ENCODE measurements at places on chromosomes 4 and X. TPM values are rescaled to one million over a fixed set of nuclear protein-coding genes. Genes with fewer than 3 reads are reported as not detected.
A peak's percentile ranks its signal among the peaks of the same experiment; 100 is the strongest.

DNA sequence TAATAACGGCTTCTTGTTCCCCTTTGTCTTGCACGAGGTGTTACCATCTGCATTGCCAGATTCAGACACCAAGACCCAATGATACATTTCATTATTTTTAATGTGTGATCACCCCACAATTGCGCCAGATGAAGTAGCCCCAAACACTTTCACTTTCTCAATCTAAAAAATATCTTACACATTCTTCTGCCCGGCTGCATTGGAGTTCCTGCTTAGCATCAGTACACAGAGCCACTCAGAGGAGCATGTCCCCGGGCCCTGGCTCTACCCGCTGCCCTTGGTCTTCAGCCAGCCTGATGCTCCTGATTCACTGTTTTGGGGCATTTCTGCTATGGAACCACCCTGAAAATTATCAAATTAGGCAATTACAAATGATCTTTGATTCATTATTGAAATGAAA is 66.0 kb upstream of the TENM3 start:
- DNase-seq, result no peak

- DNase-seq, result no peak
Measured at GRCh38 chr4:14679906-14680305, 322.4 kb upstream of the CPEB2 start.

DNA sequence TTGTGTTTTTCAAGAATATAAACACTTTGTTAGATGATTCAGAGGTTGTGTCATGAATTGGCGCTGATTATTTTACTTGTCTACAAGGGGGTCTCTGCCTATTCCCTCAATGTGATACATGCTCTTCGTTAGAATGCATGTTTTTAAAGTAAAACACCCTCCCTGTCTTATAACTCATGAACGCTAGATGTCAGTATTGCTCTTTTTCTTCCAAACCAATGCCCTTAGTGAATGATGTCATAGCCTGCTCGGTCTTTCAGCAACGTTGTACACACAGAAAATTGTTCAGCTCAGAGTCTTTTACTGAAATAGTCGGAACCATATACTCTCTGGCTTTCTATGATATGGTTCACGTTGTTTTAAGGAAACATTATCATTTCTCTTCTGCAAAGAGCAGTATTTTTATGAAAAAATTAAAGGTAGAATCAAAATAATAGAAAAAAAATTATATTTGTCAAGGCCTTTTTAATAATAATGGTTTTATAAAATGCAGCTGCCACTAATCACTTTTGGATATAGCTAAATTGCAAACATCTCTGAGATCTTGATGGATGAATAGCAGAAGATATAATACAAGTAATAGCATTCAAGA is 292.9 kb downstream of the TLL1 start:
- DNase-seq, result peak; percentile 94

- no peak for DNase-seq
Measured at GRCh38 chr4:5037553-5038551, 13.4 kb upstream of the STK32B start.

- DNase-seq, result no peak
Measured at GRCh38 chrX:100880368-100880767, 6.2 kb upstream of the NOX1 start.

DNA sequence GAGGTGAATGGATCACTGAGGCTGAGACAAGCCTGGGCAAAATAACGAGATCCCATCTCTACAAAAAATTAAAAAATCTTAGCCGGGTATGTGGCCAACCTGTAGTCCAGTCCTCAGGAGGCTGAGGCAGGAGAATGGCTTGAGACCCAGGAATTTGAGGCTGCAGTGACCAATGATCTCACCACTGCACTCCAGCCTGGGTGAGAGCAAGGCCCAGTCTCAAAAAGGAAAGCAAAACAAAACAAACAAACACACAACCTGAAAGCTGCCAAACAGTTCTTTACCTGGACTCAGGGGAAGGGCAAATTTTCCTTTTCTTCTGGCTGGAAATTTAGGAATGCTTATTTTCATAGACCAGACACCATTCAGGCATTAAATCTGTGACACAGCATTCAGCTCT is 163.1 kb upstream of the FAT1 start:
- no peak for DNase-seq

GRCh38 chr4:11599064-11599463 is 170.4 kb upstream of the HS3ST1 start:
- DNase-seq, result no peak

DNA sequence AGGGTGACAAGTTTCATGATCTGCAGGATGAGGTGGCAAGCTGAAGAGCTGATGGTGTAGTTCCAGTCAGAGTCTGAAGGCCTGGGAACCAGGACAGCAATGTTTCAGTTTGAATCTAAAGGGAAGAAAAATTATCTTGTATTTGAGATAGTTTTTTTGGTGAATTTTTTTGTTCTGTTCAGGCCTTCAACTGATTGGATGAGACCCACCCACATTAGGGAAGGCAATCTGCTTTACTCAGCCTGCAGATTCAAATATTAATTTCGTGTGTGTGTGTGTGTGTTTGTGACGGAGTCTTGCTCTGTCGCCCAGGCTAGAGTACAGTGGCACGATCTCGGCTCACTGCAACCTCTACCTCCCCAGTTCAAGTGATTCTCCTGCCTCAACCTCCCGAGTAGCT is 22.1 kb upstream of the SMIM14 start:
- no peak for DNase-seq

DNA sequence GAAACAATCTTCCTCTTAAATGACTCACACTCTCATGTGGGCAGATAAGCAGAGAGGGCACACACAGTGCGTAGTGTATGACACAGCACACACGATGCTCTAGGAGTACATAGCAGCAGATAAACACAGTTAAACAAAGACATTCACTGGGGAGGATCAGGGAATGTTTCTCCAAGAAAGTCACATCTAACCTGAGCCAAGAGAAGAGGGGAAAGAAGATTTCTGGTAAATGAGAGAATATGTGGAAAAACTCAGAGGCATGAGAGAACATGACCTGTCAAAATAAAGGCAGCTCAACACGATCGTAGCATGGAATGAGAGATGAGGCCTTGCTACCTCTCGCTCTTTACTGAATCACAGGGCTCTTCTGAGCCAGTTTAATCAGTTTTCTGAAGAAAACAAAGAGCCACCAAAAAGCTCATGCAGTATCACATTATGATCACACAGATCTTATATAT is 251.0 kb downstream of the ANK2 start:
- DNase-seq, result no peak

DNA sequence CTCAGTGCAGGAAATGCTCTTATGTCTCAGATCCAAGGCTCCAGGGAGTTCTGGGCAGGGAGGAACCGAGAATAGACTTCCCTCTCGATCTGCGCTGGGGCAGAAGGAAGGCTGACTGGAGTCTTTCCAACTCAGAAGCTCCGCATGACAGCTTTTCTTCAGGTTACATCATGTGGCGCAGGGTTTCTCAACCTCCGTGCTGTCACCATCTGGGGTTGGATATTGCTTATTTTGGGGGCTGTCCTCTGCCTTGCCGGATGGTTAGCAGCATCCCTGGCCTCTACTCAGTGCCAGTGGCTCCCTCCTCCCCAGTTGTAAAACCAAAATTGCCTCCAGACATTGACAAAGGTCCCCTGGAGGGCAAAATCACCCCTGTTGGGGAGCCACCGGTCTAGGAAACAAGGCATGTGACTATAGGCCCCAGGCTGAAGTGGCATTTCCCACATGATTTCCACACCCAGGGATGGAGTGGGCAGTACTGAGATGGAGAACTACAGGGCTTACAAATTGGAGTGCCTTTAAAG is 21.4 kb downstream of the REELD1 start:
- DNase-seq, result no peak

DNA sequence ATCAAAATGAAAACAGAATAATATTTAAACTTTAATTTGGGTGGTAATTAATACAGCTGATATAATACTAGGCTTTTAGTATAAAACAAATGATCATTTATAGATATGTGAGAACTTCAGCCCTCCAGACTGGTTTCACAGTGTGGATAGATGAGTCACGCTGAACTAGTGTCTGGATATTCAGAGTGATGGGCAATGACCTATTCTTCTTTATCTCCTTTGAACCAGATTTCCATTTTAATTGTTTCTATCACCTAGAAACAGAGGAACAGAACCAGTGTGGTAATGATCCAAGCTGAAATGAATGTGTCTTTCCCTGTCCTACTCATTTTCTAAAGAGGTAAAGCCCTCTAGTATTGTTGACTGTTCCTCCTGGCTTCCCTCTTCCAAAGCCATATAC is 155.2 kb upstream of the GK2 start:
- DNase-seq, result no peak

DNA sequence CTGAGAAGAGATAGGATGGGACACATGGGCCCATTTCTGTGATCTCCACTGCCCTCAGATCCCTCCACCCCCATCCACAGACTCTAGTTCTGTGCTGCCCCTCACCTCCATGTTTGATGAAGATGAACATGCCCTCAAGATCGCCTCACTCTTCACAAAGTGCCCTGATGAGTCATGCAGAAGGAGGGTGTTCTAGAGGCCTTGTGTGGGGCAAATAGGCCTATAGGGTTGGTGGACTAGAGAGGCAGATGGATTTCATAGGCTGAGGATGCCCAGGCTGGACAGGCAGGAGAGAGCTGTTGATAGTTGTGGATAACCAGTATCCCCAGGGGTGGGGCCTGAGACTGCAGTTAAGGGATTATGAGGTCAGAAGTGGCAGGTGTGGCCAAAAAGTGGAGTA is at the start of gene CXorf65:
TSS of gene CXorf65 (minus strand) at position 314 of the 400 bp plus-strand sequence. CDS start at position 130, 184 bp downstream.
- no peak for DNase-seq

DNA sequence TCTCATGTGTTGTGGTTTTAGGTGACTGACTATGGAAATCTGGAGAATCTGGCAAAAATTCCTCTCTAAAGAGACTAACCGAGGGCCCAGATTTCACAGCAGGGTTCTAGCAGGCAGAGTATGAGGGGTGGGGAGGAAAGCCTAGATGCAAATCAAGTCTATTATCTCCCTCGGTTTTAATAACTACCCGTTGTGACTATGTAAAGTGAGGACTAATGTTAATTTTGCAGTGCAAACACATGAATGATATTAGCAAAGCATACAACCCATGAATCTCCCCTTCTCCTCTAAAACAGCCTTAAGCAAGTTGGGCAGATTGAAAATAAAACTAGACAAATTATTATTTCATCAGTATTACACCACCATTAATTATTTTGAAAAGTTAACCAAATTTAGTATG is 131.4 kb downstream of the SLITRK2 start:
- no peak for DNase-seq

- peak; percentile 88 for DNase-seq
Measured at GRCh38 chr4:25874655-25875054, 11.9 kb upstream of the SEL1L3 start.

GRCh38 chrX:120365320-120365719 is 3.4 kb downstream of the ATP1B4 start:
- DNase-seq, result peak; percentile 84

DNA sequence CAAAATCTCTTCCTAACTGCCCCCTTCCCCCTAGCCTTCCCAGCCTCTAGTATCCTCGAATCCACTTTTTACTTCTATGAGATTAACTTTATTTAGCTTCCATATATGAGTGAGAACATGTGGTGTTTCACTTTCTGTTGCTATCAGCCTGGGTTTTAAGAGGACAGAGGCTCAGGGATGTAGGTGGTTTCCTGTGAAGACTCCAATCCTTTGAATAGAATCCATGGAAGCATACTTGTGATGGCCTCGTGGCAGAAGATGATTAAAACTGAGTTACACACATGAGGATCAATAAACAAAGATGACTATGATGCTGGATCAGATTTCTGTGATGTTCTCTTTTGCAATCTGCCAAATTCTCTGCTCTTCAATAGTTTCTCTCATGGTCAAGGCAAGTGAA is 29.8 kb downstream of the CD99L2 start:
- DNase-seq, result no peak

DNA sequence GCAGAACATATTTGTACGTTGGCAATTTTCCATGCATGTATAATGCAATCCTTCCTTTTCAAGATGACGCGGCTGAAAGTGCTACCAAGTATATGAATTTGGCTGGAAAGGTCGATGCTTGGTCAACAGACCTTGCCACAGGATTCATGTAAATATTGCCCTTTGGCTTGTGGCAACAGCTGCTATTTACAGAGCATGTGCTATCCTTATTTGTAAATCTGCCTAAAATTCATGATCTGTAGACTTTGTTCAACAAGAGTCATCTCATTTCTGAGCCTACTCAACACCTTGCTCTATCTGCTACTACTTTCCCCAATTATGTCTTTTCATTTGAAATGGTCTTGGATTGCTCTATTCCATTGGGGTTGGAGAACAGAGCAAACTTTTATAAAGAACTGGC is 1.9 kb upstream of the SMARCA1 start:
- no peak for DNase-seq

GRCh38 chrX:69539437-69539836 is 35.3 kb downstream of the NALF2 start:
- no peak for DNase-seq

Gene NCAPG
- total RNA-seq, result 46.3 TPM

Gene PDZD4
- total RNA-seq, result not detected

Gene ARX
- total RNA-seq, result not detected

Gene CLIC2
- total RNA-seq, result 0.07 TPM
